ENCODE measurements at places on chromosomes 4 and X.

DNA sequence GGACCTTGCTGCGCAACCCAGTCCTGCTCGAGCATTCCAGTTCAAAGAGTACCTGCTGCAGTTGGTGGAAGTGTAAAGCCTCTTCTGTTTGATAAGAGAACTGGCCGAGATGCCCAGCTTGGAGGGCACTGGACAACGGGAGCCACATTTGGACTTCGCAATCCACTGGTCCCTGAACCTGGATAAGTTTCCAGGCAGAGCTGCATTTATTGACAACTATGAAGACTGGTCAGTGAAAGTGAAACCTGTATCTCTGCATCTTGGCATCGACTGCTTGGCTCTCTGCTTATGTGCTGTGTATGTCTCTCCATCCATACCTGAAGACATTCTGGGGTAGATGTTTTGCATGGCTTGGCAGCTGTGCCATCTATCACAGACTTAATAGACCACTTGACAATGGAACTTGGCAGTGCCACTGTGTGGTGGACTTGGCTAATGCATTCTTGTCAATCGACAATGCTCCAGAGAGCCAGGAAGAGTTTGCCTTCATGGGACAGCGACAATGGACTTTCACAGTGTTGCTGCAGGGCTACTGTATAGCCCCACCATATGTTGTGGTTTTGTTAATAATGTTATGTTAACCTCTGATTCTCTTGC, 43.5 kb upstream of the ZBTB33 start:
- no peak for DNase-seq

- DNase-seq = no peak
These were observed 7.7 kb downstream of the OCIAD2 start for GRCh38 chr4:48898733-48899431.

GRCh38 chr4:8708401-8709021, 115.9 kb downstream of the CPZ start:
- no peak for DNase-seq

- peak; percentile 38 for DNase-seq
These were observed 61.2 kb upstream of the RAI2 start for GRCh38 chrX:17922303-17922702.

- DNase-seq = no peak
These were observed 516.6 kb downstream of the PPARGC1A start for GRCh38 chr4:23373261-23373660.

DNA sequence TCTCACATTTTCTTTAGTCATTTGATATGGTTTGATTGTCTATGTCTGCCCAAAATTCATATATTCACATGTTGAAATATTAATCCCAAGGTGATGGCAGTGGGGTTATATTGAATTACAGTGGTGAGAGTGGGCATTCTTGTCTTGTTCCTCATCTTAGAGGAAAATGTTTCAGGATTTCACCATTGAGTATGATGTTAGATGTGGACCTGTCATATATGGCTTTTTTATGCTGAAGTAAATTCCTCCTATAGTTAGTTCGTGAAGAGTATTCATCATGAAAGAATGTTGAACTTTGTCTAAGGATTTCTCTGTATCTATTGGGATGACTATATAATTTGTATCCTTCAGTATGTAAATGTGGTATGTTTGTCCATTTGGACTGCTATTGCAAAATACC, 512.3 kb upstream of the EPHA5 start:
- DNase-seq = no peak

DNA sequence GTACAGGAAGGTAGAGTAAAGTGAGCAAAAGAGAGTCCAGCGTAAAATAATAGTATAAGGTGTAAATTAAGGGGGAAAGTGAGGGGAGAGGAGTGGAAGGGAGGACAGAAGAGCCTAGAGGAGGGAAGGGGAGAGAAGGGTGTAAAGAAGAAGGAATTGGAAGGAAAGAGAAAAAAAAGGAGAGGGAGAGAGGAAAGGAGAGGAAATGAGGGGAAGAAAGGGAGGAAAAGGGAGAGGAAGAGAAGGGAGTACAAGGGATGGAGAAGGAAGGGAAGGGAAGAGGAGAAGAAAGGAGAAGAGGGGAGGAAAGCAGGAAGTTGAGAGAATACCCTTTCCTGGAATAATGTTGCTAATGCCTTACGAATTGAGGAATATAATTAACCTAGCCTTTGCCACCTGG, 3.3 kb upstream of the FAT4 start:
- no peak for DNase-seq

- no peak for DNase-seq
These were observed 72.1 kb upstream of the SPANXC start for GRCh38 chrX:141314441-141314840.

DNA sequence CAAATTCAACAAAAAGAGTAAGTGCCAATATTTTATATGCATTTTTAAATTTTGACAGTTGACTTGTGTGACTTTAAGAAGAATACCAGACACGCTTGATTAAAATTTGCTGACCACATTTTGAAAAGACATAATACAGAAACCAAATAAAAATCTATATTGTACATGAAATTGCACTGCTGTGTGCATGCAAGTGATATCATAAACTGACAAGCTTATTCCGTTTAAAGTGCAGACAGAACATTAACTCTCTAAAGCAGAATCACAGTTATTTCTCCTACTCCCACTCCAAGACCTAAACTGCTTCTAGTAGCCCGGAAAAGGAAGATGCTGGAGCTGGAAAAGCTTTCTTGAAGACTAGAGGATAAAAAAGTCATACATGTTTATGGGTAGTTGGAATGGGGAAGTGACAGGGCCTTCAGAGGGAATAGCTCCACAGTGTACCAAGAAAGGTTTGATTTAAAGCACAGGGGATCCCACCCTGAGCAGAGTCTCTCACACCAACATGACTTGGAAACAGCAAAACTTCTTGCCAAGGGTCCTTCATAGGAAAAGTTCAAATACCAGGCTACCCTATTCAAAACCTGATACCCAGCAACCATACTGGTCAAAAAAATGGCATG, 34.1 kb upstream of the NAF1 start:
- DNase-seq = no peak

DNA sequence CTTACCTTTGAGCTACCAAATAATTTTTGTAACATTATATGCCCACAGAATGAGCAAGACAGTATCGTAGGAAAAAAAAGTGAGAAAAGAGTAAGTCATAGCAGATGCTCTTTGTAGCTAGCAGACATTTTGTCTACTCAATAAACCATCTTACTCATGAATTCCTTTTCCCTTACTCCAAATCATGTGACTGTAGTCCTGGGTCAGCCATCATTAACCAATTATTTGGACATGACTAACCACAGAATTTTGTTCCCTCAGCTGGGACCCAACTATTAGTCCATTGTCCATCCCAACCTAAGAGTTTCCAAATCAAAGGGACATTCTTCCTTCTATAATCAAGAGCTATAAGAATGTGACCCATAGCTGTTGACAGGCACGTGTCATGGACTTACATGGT, 11.4 kb downstream of the UBE2D3 start:
- DNase-seq = no peak

DNA sequence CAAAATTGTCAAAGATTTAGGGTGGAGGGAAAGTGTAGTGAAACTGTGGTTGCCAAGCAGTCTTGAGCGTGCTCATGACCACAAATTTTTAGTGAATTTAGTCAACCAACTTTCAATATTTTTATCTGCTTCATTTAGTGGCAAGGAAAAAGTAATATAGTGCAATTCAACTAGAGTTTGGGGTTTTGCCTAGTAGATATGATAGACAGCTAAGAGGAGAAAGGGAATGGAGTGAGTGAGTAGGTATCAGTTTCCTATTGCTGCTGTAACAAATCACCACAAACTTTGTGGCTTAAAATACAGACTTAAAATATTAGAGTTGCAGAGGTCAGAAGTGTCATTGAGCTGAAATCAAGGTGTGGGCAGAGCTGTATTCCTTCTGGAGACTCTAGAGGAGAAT, 3.7 kb upstream of the CT47C1 start:
- no peak for DNase-seq

GRCh38 chrX:46913667-46914066, 1.4 kb downstream of the JADE3 start:
- no peak for DNase-seq

- no peak for DNase-seq
These were observed 61.1 kb upstream of the KLHL13 start for GRCh38 chrX:118177708-118178107.

DNA sequence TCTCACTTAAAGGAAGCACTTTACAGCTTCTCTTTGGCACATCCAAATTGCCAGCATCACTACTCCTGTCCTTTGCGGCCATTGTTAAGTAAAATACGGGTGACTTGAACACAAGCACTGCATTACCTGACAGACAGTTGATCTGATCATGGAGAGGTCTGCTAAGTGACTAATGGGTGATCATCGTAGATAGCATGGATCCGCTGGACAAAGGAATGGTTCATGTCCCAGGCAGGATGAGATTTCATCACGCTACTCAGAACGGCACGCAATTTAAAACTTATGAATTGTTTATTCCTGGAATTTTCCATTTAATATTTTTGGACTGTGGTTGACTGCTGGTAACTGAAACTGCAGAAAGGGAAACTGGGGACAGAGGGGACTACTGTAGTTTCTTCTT, 94.1 kb downstream of the NEUROG2 start:
- DNase-seq = no peak

- no peak for DNase-seq
These were observed 23.2 kb upstream of the AFAP1 start for GRCh38 chr4:7962609-7963508.

DNA sequence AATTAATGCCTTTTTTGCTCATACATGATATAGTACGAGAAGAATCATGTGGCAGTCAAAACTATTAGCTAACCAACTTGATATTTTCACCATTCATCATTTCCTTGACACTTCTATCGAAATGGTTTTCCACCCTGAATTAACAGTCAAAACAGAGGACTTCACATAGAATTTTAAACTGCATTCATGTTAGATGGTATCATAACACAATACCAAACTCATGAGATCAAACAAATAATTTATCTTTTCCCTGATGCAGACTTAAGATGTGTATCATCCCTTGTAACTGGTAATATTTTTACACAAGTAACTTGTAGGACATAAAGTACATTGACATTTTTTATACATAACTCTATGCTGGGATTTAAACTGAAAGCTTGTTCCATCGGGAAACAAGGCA, 18.2 kb upstream of the ANTXR2 start:
- DNase-seq = no peak

- no peak for DNase-seq
These were observed 927.6 kb downstream of the PCDH7 start for GRCh38 chr4:31647786-31648185.

DNA sequence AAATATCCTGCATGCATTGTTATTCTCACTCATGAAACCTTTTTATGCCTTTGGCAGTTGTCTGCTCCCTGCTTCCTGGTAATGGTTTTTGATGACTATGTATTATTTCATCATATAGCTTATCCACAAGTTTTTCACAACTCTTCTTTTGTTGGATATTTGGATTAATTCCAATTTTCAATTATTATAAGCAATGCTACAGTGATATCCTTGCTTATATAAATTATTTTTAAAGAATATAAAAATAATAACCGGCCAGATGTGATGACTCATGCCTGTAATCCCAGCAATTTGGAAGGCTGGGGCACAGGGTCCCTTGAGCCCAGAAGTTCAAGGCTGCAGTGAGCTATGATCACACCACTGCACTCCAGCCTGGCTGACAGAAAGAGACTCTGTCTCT, 47.0 kb downstream of the ASIC5 start:
- no peak for DNase-seq

DNA sequence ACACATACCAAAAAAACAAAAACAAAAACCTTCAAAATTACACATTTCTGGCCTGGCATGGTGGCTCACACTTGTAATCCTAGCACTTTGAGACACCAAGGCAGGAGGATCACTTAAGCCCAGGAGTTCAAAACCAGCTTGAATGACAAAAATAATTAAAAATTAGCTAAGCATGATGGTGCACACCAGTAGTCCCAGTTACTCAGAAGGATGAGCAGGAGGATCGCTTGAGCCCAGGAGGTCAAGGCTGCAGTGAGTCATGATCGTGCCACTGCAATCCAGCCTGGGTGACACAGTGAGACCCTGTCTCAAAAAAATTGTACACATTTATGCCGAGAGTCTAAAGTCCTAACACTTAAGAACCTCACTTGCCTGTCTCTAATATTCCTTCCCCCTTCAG, 18.3 kb downstream of the SLC39A8 start:
- no peak for DNase-seq

DNA sequence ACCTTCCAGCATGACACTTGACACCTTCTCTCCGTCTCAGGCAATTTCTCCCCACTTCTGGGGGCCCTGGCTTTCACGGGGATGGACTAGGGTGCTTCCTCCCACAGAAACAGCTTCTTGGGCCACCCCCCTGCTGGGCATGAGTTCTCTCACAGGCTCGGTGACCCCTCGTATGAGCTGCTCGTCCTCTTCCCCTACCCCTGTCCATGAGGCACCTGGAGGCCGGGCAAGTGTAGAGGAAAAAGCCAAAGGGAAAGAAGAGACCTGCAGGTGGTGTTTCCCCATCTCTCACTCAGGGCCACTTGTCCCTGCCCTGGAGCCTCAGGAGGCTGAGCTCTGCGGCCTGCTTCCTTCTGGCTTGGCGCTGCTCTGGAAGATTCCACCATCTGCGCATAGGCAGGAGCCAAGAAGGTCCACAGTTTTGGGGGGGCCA, 1.9 kb upstream of the RGS12 start:
- no peak for DNase-seq

DNA sequence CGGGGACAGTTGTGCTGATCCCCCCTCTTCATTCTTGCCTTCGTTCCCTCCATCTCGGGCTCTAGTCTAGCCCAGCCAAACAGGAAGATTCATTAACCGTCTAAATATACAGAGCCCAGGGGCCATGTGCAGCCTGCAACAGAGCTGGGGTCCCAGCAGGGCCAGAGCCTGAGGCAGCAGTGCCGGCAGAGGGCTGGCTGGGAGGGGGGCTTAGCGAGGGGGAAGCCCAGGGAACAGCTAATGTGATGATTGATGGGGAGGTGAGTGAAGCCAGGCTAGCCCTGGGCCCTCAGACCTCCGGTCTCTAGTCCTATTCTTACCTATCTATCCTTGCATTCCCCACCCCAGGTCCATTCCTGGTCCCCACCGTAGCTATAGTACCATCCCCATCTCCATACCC, 22.3 kb downstream of the EFNB1 start:
- no peak for DNase-seq

DNA sequence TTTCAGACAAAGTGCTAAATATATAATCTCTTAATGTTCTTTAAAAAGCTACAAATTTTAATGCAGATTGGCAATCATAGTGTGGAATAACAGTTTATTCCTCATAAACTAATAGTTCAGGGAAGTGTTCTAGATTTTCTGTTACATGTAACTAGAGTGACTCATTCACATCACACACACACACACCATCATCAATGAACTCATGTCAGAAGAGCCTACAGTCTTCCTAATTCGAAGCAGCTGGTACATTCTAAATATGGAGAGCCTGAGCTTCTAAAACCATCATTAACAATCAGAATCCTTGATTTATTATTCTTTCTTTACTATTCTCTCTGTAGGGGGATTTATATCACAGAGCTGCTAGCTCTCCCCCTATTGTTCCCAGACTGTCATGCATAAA, 49.6 kb downstream of the DKK2 start:
- peak; percentile 19 for DNase-seq

GRCh38 chr4:42816880-42817400, 75.6 kb upstream of the GRXCR1 start:
- no peak for DNase-seq

GRCh38 chr4:173269280-173269679, 64.9 kb downstream of the HMGB2 start:
- DNase-seq = peak; percentile 64

- DNase-seq = no peak
These were observed 341.8 kb downstream of the MAGEB5 start for GRCh38 chrX:26557691-26558321.

- no peak for DNase-seq
These were observed 9.4 kb upstream of the HERC5 start for GRCh38 chr4:88447371-88448095.
